Omental fat pad (tissue), 4 donors: ENCODE measurements at places on chromosomes 16 and 17. TPM values are rescaled to one million over a fixed set of nuclear protein-coding genes. Genes with fewer than 3 reads are reported as not detected.

Gene CACNG3
- not detected for total RNA-seq

Gene CNTD1
- total RNA-seq = not detected

GRCh38 chr16:49603956-49604355, 230.4 kb downstream of the C16orf78 start:
- DNase-seq = no peak

DNA sequence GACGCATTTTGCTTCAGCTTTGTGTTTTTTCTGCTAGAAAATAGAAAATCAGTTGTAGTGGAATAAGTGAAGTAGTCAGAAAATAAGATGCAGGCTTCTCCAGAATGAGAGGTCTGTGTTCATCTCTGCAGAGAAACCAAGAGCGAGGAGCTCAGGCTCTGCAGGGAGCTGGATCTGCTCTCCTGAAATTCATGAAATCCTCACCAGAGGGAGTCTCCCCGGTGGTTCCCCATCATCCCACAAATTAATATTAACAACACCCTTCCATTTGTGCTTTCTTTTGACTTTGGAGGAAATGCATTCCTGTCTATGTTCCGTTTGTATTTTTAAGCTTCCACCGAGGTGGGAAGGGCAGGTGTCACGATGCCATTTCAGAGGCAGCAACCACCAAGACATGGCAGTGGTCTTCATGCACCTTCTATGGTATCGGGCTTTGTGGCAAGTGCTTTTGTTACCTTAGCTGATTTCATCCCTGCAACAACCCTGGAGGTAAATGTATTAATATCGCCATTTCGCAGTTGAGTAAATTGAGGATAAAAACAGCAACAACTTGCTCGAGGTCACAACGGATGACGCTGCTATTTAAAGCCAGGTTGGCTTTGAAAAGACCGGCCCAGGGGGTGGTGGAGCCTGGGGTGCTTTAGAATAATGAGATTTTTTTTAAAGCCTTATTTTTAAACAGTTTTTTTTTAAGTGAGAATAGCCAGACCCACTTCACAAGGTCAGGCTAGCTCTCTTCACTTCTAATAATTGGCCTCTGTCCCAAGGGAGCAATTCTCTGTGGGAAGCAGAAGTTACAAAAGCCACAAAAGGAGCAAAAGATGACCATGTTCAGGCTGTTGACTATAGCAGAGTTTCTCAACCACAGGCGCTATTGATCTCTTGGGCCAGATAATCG, 367.6 kb upstream of the ERCC4 start:
- DNase-seq = no peak
